Astrocyte (in vitro differentiated cells and primary cell): ENCODE measurements at places on chromosomes 5 and 9.

GRCh38 chr5:69237877-69238276 is 3.2 kb downstream of the CDK7 start:
- DNase-seq, result no peak

- no peak for DNase-seq
These were observed 163.1 kb downstream of the SEC61B start for GRCh38 chr9:99385215-99385614.

- peak; percentile 27 for DNase-seq
These were observed 57.9 kb upstream of the BNC2 start for GRCh38 chr9:16928179-16928945.

- DNase-seq, result no peak
These were observed 244.1 kb upstream of the PRR16 start for GRCh38 chr5:120219988-120220387.

DNA sequence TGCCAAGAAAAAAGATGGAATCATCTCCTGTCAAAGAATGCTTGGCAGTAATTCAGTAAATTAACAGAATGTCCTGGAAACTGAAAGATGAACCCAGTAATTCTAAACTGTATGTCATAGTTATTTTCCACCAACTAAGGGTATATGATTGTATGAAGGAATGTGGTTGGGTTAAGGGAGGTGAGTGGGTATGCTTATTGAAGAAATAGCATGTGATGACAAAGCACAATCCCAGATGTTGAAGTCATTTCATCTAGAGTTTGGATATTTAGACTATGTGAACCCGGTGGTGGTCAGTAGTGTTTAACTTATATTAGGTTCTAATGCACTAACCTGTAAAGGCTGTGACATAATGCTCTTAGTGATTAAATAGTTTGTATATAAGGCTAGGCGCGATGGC is 87.3 kb downstream of the CDKN2A start:
- peak; percentile 59 for DNase-seq

DNA sequence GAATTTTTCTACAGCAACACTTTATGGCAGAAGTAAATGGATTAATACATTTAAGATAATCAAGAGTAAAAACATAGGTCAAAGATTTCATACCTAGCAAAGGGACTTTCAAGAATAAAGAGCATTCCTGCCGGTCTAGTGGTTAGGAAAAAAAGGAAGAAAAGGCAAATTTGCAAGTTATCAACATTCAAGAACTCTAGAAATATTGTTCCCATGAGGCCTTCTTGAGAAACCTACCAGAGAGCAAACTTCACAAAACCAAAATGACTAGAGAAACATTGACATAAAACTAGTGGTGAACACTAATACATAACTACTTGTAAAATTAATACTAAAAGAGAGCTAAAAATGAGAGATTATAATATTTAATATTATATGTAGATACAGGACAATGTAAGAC is 320.2 kb upstream of the RGMB start:
- no peak for DNase-seq

DNA sequence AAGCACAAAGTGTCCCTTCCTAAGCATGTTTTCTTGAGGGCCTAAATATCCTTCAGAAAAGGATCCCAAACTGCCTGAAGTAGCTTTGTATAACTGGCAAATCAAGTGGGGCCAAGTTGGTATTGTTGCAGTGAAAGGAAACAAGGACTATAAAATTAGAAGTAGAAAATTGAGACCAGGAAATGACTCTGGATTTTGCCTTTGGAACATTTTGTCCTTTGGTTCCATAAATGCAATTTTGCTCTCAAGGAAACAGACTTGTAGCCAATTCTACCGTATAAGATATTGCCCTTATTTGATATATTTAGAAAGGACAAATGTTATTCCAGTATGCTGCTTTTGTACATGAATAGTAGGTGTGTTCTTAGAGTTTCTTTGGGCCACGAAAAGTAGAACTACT is 34.4 kb downstream of the RABGAP1 start:
- no peak for DNase-seq

DNA sequence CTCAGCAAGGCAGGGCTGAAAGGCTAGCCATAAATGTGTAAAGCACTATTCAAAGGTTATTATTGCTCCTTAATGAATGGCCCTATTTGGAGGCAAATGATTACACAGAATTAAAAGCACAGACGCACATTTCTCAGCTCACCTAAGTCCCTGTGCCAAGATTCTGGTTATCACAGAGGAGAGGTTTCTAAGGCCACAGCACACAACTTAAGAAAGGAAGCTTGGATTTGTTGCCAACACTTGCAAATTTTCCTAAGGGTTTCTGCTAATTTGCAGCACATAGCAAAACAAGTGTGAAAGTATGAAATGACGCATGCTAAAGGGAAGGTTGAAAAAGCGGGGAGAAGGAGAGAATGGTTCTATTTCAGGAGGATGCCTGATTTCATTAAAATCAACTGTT is 834.1 kb upstream of the C9orf72 start:
- DNase-seq, result no peak

- DNase-seq, result peak; percentile 84
These were observed at the start of gene PDCD1LG2 for GRCh38 chr9:5510360-5510931. PDCD1LG2 (plus strand) TSS chr9:5510531; CDS start chr9:5522547, 12,016 bp downstream.

GRCh38 chr5:33867241-33867640 is 24.5 kb downstream of the ADAMTS12 start:
- DNase-seq, result no peak

DNA sequence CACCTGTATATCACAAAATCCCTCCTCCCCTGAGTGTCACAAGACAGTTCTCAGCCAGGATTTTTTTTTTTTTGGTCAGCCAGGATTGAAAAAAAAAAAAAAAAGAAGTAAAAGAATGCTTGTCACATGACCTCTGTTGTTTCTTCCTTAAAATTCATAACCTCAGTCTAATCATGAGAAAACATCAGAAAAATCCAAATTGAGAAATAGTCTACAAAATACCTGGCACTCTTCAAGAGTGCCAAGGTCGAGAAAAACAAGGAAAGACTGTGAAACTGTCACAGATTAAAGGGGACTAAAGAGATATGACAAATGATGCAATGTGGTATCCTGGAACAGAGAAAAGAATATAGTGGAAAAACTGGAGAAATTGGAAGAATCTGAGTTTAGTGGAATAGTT is 58.5 kb upstream of the SUB1 start:
- no peak for DNase-seq

DNA sequence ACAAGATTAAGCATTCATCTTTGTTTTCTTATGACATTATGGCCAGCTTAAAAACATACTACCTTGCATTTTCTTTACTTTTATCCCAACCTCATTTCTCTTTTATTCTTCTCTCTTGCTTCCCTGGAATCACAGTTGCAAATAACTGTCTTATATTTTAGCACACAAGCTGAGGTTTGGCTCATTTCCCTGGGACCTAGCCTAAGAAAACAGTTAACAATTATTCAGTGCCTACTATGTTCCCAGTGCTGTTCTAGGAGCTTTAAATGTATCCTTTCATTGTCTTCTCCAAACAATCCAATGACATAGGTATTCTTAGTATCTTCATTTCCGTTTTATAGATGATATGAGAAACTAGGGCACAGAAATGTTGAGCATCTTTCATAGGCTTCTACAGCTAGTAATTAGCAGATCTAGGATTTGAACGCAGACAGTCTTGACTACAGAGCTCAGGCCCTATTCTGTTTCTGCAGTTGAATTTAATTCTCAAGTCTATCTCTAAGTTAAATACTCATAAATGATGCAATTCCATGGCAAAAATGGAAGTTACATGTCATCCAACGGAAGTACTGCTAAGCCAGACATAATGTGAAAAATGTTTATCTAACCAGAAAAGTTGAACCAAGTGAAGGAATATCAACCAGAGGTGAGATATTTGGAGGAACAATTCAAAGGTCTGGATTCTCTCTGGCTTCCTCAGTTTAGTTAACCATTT is 52.3 kb upstream of the MTAP start:
- DNase-seq, result peak; percentile 67

DNA sequence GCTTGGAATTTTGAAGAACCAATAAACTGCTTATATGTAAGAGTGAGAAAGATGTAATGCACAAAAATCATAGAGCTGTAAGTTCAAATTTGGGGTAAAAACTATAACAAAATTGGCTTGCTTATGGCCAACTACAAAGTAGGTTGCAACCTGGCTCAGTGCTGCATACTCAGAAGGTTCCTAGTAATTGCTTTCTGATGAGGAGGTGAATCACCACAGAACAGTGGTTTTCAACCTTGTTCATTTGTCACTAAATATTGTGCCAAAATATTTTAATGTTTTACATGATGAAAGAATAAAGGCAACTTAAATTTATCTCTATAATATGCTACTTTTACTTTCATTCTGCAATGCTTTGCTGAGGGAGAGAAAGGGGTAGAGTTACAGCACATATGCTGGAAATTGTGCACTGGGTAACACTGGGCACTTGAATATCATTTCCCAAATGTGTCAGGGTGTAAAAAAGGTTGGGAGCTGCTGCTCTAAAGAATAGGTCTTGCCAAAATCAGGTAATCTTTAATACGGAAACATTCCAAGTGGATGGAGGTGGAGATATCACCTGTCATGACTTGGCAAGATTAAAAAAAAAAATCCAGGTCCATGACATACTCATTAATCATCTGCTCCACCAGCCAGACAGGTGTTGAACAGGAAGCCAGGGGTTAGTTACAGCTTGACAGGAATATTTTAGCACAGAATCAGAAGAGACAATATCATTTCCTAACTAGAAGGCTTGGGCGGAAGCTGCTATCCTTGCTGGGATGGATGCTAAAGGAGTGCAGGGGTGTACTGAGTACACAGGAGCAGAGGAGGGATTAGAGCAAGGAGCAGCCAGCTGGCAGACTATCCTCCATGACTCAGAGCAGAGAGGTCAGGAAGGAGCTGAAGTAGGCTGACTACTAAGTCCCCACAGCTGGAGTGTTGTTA is 34.6 kb upstream of the CCL21 start:
- peak; percentile 41 for DNase-seq

DNA sequence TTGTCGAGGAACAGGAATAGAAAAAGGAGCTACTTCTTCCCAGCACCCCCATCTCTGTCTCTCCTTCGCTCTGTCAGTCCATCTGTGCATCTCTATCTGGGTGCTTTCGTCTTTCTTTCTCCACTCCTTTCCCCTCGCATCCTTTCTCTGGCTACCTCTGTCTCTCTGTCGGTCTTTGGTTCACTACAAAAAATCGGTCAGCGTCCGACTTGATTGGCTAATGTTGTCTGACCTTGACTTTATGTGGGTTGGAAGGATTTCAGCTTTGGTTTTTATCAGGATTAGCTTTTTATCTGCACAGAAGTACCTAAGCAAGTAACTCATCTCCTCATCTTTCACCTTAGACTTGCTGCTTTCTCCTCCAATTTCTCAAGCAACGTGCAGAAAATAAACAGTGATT is 575.2 kb upstream of the ZNF462 start:
- no peak for DNase-seq

GRCh38 chr5:61625681-61626621 is 293.9 kb downstream of the ZSWIM6 start:
- peak; percentile 29 for DNase-seq

DNA sequence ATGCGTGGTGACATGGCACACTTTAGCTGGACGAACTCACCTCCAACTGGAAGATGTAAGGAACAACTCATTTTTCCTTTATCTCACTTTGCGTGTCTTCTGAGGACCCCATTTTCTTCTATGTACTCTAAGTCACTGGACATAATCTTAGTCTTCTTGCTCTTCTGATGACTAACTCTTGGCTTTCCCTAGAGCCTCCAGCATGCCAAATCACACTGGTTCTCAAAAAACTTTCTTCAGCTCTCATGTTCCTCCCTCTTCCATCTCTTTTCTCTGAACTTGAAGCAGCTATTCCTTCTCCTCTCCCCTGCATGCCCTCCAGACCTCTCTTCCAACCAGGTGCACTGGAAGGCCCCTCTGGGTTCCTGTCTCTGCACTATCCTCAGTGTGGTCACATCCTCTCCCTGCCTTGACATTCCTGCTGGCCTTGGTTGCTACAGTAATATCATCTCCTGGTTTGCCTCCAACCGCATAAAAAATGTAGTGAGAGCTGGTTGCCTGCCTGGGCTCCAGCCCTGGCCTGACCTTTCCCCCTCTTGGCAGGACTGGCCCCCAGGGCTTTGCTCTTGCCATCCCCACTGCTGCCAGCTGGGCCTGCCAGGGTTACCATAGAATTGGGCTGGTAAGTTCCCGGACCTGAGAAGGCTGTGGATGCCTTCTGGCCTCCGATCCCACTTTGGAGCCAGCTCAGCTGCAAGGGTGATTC is 44.8 kb upstream of the BNC2 start:
- DNase-seq, result no peak

- DNase-seq, result no peak
These were observed 11.9 kb upstream of the OR13C8 start for GRCh38 chr9:104556830-104557634.

DNA sequence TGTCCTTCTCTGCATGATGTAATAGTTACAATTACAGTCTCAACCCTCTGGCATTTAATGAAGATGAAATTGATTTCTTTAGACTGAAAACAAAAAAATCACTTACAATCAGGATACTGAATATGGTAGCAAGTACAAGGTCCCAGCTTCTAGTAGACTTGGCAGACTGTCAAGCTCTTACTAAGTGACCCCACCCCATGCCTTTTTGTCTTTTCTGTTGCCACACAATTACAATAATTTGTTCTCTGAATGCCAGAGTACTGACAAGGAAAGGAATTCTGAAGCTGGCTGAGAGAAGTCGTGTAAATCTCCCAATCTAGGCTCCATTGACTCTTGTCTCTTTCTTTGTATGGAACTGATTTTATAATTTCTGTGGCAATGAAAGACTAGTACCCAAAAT is 154.2 kb downstream of the TMC1 start:
- DNase-seq, result peak; percentile 72

- no peak for DNase-seq
These were observed 303.0 kb downstream of the PARP8 start for GRCh38 chr5:50969151-50970031.

DNA sequence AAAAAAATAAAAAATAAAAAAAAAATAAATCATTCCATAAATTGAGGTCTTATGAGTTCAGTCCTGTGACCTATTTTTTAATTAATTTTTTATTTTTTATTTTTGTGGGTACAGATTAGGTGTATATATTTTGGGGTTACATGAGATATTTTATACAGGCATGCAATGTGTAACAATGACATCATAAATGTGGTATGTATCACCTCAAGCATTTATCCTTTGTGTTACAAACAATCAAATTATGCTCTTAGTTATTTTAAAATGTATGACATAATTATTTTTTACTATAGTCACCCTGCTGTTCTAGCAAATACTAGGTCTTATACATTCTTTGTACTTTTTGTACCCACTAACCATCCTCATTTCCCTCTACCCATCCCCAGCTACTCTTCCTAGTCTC is 537.9 kb downstream of the HINT1 start:
- DNase-seq, result no peak
